ENCODE measurements at places on chromosomes 7 and 10.
A peak's percentile ranks its signal among the peaks of the same experiment; 100 is the strongest.

- DNase-seq, result no peak
Measured at GRCh38 chr7:159040146-159040545, 104.5 kb downstream of the VIPR2 start.

DNA sequence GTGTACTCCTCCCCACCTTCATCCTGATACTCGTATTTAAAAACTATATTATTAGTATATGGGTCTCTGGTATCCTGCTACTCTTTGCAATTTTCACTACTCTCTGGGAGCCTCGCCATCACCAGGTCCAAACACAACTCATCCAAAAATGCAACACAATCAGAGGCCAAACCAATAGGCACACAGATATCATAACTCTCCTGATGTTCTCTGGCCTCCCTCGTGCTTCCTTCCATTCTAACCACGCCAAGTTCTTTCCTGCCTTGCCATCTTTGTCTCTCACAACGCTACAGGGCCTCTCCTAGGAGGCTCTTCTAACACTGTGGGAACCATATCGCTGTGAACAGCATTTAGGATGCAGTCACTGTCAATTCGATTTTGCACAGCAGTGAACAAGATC lies 7.3 kb downstream of the RHEB start:
- DNase-seq, result no peak

GRCh38 chr7:117565226-117565625 lies 85.4 kb downstream of the CFTR start:
- no peak for DNase-seq

DNA sequence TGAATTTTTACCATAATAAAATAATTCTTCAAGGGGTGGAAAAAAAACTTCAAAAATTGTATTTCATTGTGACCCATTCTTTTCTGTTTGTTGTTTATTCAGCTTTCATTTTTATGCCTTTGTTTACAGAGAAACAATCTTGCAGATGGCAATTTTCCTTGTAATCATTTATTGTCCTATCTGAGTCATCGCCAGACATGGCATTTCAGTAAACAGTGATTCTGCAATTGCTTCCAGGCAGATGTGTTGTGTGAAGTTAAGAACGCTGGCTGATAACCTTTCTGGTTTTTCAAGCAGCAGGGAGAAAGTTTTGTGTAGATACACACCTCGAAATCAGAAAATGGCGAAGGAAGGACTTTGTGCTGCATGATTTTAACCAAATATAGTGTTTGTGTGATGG lies 80.7 kb upstream of the RPA3 start:
- DNase-seq, result no peak

GRCh38 chr10:130300608-130301020 lies 164.4 kb downstream of the GLRX3 start:
- peak; percentile 48 for DNase-seq

DNA sequence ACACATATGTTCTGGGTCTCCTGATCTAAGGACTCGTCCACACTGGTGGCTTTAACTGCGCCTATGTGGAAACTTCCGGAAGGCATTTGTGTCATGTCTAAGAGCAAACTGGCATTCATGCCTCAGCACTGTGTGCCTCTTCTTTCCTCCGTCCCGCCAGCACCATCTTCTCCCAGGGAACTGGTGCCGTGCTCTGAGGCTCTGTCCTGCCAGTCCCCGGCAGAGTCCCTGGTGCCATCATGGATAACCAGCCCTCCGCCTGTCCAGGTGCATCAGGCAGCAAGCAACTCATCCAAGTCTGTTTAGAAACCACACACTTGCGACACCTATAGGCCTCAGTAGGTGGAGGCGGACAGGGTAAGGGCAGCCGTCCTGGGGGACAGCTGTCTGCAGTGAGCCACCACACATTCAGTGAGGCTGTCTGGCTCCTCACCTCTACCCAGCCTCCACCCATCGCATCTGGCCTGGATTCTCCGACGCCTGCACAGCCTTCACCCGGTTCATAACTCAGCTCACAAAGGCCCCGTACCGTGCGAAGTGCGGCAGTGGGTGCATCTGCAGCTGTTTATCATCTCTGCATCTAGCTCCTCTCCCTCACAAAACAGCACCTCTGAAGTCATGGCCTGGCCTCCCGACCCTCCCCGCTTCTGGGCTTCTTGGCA lies 162.7 kb downstream of the DIP2C start:
- DNase-seq, result no peak

DNA sequence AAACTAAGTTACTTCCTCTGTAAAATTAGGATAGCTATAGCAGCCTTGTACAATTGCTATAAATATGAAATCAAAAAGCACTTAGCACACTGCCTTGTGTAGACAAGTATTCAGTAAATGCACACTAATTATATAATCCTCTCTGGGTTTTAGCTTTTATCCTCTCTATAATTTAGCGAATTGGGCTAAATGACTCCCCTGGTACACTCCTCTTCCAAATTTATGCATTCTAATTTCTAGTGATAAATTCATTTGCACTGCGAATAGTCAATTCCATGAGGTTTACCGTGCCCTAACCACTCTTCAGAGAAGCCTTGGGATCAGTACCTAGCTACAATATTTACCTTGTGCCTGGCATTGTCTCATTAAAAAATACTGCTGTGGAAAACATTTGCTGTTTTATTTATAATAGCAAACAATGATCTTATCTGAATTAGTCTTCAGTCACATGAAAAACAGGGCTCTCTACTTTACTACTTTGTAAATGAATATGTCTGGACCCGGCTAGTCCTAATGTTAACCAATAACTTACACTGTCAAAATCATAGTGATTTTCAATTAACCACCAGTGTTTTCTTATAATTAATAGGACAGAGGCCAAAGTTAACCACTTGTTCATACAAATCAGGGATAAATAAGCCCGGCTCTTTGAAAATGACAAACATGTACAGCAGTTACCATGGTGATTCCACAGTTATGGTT lies 577.9 kb downstream of the IPMK start:
- DNase-seq, result no peak

DNA sequence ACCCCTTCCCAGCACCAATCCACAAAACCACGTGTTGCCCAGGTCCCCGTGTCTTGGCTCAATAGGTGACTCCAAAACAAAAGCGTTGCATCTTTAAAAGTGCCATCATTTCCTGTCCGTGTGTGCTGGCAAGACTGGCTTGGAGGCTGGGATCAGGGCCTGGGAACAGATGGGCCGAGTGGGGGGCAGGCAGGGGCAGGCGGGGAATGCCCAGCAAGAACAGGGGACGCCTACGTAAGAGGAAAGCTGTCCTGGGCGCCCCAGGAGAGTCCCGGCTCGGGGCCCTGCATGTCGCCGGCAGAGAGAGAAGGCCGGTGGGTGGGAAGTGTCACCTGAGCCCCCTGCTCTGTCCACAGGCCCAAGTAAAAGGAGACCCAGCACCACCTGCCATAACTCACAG lies 86.5 kb downstream of the PAXIP1 start:
- no peak for DNase-seq

DNA sequence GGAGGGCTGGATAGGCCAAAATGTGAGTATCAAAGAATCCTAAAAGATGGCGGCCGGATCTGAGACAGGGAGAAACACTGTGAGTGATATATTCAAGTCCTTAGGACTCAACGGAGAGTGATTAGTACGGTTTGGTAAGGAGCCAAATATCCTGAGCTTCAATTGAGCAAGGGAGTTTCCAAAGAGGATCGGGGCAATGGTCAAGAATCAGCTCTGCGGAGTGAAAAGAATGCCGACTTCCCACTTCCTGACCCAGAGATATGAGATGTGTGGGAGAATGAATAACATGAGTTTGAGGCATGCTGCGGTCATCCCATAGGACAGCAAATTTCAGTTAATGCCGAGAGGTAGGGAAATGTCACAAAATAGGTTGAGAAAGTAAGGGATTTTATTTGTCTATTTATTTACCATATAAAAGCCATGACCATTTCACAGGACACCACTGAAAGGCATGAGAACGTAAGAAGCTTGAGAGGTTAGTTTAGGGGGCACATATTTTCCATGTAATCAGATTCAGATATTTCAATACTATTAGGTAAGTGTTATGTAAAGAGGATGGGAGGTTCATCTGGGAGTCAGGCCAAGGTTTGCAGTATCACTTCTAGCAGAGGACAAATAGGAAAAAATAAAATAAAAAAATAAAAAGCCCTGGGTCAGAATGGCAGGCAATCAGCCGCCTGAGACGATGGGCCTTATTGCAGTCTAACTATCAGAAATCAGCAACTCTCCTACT lies 165.6 kb downstream of the HGF start:
- no peak for DNase-seq

Data from activated CD8-positive, alpha-beta T cell treated with anti-CD3 and anti-CD28 coated beads for 36 hours (primary cell).